ENCODE measurements at places on chromosomes 16 and 17.

GRCh38 chr17:1710807-1711553 lies 803 bp upstream of the TLCD2 start:
- no peak for DNase-seq

GRCh38 chr17:949623-950303 lies 29.8 kb downstream of the NXN start:
- DNase-seq: no peak

DNA sequence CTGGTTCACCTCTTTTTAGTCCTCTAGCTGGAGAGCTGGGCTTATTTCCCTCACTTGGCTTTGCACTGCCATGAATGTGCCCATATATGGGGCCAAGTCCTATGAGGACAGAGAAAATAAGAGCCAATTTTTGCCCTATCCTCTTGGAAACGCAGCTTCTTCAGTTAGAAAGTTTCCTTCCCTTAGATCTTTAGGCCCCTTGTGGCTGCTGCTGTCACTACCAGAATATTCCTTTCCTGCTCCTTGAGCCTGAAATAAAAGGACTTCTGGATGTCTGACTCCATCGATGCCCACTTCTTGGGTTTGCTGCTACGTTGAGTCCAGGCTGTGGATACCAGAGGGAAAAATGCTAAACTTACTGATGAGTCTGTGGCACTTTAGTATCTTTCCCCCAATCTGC lies 487.1 kb downstream of the GRIN2A start:
- no peak for DNase-seq

- DNase-seq: no peak
Observed at GRCh38 chr17:79273660-79274059, 199.0 kb downstream of the ENGASE start.

- no peak for DNase-seq
Observed at GRCh38 chr17:76038050-76038449, 10.9 kb upstream of the EVPL start.

DNA sequence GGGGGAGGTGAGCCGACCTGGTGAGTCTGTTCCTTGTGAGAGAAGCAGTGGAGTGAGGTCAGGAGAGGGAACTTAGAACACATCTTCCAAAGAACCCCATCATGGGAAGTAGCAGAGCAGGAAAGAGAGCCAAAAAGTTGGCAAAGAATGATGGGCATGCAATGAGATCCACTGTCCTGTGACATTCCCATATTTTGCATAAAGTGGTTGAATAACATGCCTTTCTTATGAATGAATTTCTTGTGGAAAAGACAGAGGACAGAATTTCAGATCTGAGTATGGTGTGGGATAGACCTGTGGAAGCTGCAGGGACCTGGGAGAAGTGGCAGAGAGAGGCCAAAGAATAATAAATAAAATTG lies 41.3 kb downstream of the TMEM100 start:
- no peak for DNase-seq

Measured in T-helper 22 cell (primary cell).